Stimulated activated CD4-positive, alpha-beta T cell treated with anti-CD3 and anti-CD28 coated beads, Interleukin-2, amount 100 ng/mL, for 24 hours (primary cell): ENCODE measurements at places on chromosomes 6 and 20.

DNA sequence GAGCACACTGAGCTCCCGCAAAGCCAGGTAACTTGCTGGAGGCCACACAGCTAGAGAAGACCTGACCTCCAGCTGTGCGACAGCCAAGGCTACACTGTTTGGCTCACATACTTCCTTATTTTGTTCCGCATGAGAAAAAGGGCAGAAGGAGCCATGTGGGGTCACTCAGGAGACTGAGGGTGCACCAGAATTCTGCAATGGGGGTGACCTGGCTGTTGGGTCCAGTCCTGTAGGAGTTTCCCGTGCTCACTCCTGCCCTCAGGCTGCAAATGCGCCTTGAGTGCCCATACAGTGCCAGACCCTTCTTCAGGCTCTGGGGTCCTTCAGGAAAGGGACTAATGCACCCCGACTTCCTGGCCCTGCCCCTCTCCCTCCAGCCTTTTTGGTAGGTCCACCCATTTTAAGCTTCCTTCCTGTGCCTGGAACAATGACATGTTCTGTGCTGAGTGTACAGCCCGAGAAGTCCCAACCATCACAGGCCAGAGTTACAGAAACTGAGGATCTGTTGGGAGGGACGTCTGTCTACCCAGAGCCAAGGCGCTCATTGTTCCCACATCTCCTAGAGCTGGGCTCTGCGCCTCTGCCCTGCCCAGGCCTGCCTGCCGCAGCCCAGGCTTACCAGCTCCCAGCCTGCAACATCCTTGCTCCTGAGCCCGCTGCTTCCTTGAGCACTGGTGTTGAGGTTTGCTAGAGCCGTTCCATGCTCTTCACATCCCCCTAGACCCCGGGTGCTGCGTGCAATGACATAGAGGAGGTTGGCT is 33.5 kb upstream of the CD93 start:
- no peak for DNase-seq

GRCh38 chr20:23079016-23079351 is 7.1 kb downstream of the CD93 start:
- no peak for DNase-seq

- DNase-seq = no peak
These were observed 9.3 kb upstream of the POU3F2 start for GRCh38 chr6:98824902-98825599.

- peak; percentile 60 for DNase-seq
These were observed 29.2 kb upstream of the ALDH8A1 start for GRCh38 chr6:134979142-134979541.

GRCh38 chr6:3287308-3287707 is 28.6 kb downstream of the PSMG4 start:
- no peak for DNase-seq

- DNase-seq = no peak
These were observed 6.8 kb upstream of the SNHG17 start for GRCh38 chr20:38441916-38442315.

DNA sequence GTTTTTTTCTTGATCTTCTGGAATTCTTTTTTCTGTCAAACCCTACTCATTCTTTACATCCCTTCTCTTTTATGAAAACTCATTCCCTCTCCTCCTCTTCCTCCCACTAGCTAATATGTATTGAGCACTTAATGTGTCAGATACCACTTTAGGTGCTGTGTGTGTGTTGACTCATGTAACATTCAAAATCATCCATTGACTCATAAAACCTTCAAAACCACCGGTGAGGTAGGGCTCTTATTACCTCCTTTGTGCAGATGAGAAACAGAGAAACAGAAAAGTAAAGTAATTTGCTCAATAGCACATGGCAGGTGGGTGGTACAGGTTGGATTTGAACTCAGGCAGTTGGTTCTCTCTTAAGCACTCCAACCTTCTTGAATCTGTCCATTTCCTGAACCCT is 136.3 kb upstream of the NEDD9 start:
- DNase-seq = no peak

DNA sequence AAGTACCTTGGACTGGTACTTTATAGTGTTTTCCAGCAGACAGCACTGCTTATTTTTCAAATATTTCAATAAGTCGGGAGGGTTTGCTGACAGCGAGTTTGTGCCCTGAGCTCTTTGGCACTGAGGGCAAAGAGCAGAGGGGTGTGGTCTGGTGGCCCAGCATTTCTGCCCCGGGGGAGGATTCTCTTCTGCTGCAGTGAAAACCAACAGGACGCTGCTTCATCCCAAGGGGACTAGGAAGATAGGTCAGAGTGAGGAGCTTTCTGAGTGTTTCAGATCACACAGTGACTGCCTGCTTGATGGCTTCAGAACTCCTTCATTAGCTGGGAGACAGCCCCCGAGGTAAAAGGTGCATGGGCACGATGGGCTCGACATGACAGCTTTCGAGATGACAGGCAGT is 8.6 kb downstream of the ULBP2 start:
- DNase-seq = no peak

DNA sequence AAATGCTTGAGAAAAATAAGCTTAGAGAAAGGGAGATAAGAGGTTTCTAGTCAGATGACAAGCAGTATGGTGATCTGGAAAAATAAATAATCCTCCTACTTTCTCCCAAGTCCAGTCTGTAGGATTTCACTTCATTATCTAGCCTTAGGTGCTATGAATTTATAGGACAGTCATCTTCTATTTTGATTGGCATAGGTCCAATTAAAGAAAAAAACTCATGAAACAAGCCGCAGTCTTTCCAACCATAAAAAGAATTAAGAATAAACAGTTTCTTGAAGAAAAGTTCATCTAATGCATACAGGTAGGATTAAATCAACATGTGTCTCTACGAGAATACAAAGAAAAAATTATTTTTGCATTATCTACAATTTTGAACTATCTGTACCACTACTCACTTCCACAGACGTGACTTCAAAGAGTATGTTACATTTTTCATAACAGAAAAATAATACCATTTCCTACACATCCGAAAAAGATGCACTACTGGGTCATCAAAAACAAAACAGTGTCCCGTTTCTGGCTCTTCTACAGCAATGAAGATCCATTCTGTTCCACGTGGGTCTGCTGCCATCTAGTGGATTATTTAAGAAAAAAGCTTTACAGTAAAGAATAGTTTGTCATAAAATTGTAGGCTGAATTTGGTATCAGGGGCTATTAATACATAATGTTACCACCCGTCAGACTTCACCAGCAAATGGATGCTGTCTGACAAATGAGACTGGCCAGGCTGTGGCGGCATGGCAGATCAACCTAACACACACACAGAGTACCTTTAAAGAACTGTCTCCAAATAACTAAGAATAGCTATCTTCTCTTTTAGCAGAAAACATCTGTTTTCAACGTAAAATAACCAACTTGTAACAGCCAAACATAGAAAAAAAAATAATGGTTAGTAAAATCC is 28.9 kb downstream of the STX7 start:
- DNase-seq = peak; percentile 52

GRCh38 chr6:73631849-73632248 is 21.9 kb downstream of the SLC17A5 start:
- no peak for DNase-seq

DNA sequence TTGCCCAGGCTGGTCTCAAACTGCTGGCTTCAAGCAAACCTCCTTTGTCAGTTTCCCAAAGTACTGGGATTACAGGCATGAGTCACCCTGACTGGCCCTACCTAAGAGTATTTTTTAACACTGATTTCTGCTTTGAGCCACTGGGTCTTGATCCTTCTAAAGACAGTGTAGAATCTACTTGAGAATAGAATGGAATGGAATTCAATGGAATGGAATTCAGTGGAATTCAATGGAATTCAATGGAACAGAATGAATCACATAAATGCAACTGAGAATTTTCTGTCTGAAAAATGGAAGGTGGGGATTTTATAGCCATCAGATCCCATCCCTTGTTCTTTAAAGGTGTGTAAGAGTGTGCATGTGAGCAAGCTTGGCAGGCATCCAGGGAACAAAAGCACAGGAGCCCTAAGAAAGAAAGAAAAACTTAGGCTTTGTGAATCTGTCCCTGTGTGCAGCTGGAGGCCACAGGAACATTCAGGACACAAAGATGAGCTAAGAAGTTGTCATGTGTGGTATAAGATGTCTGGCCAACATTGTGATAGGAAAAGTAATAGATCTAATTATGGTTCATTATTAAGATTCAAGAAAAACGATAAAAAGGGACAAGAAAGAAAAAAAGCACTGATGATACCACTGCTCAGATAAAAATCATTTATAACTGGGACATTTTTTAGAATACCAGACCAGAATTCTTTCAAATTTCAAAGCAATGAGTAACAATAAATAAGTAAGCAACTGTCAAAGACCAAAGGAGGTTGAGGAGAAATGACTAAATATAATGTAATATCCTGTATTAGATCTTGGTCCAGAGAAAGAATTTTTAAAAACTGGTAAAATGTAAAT is 681.0 kb upstream of the GJE1 start:
- DNase-seq = no peak

GRCh38 chr20:675453-676314 is at the start of gene SCRT2:
Gene SCRT2 (minus strand): TSS chr20:675802. CDS start chr20:675601, 201 bp downstream.
- DNase-seq = peak; percentile 66

DNA sequence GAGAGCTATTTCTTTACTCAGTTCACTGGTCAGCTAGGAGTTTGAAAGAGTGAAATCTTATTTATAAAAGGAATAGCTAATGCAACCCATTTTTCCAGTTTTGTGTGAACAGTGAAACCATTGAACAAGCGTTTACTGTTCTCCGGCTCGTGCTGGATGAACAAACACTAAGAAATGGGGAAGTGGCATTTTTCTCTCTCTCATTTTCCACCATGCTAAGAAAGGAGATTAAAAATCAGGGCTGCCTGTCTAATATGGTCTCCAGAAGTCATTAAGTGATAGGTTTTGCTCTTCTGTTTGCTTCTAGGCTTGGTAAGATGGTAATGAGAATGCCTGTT is 774 bp upstream of the SFT2D1 start:
- DNase-seq = no peak

GRCh38 chr6:6686748-6687601 is 98.5 kb downstream of the LY86 start:
- no peak for DNase-seq

GRCh38 chr6:29834564-29835436 is 7.2 kb downstream of the HLA-G start:
- DNase-seq = peak; percentile 67

- DNase-seq = no peak
These were observed 209.9 kb downstream of the PTPRK start for GRCh38 chr6:128310451-128310850.

DNA sequence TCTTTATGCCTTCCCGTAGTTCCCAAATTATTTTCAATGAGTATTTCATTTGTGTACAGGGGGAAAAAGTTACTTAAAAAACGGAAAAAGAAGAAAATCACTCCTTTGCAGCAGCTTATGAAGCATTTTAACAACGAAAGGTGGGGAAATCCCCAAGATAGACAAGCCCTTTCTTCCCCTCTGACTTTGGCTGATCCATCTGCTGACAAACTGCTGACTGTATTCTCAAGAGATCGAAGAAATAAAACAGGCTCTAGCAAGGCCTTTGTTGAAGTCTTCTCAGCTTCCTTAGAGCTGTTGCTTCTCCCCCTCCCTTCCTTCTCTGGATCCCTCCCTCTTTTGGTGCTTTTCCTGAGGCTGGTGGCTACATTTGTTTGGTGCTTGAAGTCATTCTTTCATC is 325.2 kb downstream of the NRN1 start:
- DNase-seq = no peak

DNA sequence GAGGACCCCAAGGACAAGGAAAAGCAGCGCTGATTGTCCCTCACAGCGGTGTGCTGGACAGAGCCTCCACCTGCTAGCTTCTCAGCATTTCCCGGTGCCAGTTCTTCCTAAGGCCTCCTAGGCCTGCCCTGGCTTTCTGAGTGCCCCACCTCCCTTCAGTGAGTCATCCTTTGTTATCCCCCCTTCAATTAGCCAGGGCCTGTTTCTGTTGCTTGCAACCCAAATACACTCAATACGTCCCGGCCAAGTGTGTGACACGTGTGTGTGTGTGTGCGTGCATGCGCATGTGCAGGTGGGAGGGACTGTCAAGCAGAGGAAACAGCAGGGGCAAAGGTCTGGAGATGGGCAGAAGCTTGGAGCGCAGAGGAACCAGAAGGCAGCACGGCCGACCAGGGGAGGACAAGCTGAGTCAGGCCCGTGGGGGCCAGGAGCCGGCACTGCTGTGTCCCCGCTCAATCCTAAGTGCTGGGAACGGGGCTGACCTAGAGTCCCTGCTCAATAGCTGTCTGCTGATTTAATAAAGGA is 159.8 kb downstream of the PREX1 start:
- no peak for DNase-seq

GRCh38 chr20:51930775-51931174 is 128.5 kb upstream of the SALL4 start:
- DNase-seq = no peak

DNA sequence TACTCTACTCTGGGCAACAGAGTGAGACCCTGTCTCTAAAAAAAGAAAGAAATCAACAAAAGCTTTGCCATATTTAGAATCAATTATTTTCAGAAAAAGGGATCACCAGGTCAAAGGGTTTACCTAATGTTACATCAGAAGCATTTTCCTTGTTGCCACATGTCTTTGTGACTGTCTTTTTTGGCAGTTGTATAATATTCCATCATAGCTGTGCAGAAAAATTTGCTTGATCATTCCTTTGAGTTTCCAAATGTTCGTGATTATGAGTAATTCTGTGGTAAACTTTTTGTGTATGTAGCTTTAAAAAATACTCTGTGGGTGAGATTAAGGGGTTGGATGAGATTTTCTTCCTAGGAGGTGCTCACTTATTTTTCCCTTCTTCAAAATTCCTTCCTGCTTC is 26.4 kb downstream of the PNPLA1 start:
- no peak for DNase-seq

GRCh38 chr6:3196770-3197169 is 30.7 kb downstream of the TUBB2B start:
- no peak for DNase-seq

- DNase-seq = no peak
These were observed 21.7 kb downstream of the TGM6 start for GRCh38 chr20:2402271-2402980.

GRCh38 chr6:166707045-166707444 is 80.0 kb upstream of the RPS6KA2 start:
- no peak for DNase-seq

DNA sequence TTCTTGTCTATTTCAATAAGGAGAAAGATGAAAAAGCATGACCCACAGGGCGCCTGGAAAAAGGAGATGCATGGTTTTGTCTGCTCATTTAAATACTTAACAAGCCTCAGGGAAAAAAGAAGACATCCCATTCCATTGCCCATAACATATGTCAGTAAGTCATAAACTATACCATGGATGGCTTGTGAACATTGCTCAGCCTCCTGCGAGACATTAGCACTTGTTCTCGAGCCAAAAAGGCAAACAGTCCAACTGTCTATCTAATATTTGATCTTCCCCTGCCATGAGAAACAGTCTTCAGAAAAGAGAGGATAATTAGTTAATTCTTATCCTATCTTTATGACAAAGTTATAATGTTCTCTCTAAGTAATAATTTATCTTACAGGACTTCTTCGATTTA is 527.4 kb downstream of the HACE1 start:
- DNase-seq = no peak
